SJSA1 (cell line): ENCODE measurements at places on chromosomes 2 and 18.

DNA sequence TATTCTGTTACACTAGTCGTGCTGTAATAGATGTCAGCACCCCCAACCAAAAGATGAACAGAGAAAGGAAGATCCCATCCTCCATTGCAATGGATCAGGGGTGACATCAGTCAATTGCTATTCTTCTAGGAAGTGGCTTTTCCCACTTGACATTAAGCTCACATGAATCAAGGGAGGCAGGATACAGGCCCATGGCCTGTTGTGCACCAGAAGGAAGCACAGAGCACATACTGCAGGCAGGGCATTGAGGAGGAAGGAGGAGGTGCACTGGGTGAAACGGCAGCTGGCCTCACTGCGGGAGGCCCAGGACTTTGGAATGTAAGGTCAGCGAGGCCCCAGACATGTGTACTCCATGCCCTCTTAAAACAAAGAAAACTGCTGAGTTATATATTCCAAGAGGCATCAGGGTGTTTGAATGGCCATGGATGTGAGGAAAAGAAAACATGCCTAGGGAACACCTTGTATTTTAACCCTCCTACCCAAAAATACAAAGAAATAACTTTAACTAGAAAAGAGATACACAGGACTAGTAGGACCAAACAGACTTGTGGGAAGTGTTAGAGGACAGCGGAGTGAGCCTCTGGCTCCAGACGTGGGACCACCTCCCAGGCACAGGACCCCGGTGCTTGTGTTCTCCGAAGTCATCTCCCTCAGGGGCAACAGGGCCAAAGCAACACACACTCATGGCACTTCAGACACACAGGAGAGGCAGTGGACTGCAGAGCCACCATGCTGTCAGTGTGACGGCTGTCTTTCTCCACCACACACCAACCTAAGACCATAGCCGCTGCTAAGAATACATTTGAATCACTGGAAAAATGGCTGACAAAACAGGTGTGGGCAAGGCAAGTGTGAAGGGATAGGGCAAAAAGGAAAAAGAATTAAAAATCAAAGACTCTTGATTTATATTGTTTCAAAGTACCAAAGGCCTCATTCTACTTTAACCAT lies 51.4 kb upstream of the RIOK3 start:
- peak overlapping the region; percentile 71 for H3K27ac ChIP-seq
- no peak overlapping the region for H3K4me3 ChIP-seq
- H3K4me1 ChIP-seq, result peaks cover 65% of the 10 kb centered on the region
- H3K27me3 ChIP-seq, result no peaks in the 10 kb centered on the region
- no peaks in the 10 kb centered on the region for H3K36me3 ChIP-seq

GRCh38 chr2:66555091-66555490 lies 120.2 kb downstream of the MEIS1 start:
- H3K4me3 ChIP-seq, result no peak overlapping the region
- no peak overlapping the region for H3K27ac ChIP-seq
- no peak for DNase-seq
- H3K4me1 ChIP-seq, result no peaks in the 10 kb centered on the region

DNA sequence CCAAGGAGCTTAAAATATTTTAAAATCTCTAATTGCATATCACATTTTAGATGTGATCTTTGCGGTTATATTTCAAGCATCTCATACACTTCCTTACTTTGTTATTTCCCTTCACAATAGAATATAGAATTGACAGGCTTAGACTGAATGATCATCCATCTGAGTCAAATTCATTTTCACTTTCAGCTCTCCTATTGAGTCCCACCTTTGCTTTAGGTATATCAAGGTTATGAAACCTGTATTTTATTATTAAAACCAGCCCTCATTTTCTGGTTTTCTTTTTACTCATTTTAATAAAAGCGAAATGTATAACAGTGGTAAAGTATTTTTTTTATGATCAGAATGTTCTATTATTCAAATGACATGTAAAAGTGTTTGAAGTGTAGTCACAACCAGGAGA lies 162.9 kb upstream of the KYNU start:
- H3K27ac ChIP-seq, result no peak overlapping the region
- no peak overlapping the region for H3K4me3 ChIP-seq
- no peaks in the 10 kb centered on the region for H3K27me3 ChIP-seq
- no peaks in the 10 kb centered on the region for H3K36me3 ChIP-seq
- H3K4me1 ChIP-seq, result no peaks in the 10 kb centered on the region

DNA sequence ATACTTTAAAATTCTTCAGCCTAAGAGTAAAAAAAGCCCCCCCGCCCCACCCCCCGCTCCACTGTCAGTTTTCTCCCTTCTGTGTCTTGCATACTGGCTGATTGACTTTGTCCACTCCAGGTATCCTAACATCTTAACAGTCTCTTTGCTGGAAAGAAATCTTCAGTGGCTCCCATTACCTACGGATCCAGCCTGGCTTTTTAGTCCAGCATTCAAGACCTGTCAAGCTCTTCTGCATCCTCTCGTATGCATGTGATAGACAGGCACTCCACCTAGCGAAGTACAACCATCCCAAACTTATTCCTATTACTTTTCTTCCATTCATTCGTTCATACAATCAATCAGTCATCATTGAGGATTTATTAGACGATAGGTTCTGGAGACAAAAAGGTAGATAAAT lies 288.1 kb downstream of the MYCN start:
- no peaks in the 10 kb centered on the region for H3K4me1 ChIP-seq
- H3K36me3 ChIP-seq, result no peaks in the 10 kb centered on the region
- H3K27me3 ChIP-seq, result no peaks in the 10 kb centered on the region
- no peak overlapping the region for H3K27ac ChIP-seq
- no peak overlapping the region for H3K4me3 ChIP-seq

- no peak overlapping the region for H3K27ac ChIP-seq
- DNase-seq, result no peak
- no peaks in the 10 kb centered on the region for H3K27me3 ChIP-seq
- H3K4me3 ChIP-seq, result no peak overlapping the region
These were observed 136.8 kb downstream of the NEDD4L start for GRCh38 chr18:58180738-58181353.

DNA sequence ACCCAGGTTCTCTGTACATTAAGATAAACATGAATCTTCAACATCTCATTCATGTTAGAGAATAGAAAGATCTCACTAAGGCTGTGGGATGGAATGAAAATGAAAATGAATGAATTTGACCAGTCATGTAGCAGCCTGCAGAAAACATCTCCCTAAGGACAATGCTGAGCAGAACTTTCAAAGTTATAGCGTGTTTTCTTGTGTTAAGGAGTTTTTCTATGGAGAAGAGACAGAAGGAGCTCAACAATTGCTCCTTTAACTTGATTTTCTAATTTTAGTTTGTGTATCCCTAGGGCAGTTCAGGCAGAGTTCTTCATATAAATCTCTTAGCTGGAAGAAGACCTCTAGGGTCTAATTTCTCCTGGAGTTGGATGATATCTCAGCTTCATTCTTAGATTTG lies 45.2 kb upstream of the PDCL3 start:
- DNase-seq, result no peak

DNA sequence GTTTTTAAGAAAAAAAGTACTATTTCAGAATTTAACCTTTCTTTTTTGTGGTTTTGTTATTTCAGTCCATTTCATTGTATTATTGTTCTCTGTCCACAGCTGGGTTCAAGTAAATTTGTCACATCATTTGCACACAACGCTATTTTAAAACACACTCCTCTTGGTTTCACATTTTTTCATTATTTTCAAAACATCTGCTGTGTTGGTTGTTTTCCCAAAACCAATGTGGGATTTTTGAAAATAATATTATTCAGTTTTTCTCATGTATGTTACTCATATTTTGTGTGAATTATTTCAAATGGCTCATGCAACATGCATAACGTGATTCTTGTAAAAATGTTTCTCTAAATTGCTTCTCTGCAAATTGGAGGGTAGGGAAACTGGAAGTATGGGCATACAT lies 589.2 kb downstream of the METTL4 start:
- no peaks in the 10 kb centered on the region for H3K4me1 ChIP-seq
- H3K27me3 ChIP-seq, result no peaks in the 10 kb centered on the region
- no peaks in the 10 kb centered on the region for H3K36me3 ChIP-seq
- no peak overlapping the region for H3K27ac ChIP-seq

- DNase-seq, result no peak
- no peak overlapping the region for H3K27ac ChIP-seq
- no peaks in the 10 kb centered on the region for H3K36me3 ChIP-seq
- no peak overlapping the region for H3K4me3 ChIP-seq
These were observed 599.9 kb downstream of the RNF144A start for GRCh38 chr2:7517088-7517487.

DNA sequence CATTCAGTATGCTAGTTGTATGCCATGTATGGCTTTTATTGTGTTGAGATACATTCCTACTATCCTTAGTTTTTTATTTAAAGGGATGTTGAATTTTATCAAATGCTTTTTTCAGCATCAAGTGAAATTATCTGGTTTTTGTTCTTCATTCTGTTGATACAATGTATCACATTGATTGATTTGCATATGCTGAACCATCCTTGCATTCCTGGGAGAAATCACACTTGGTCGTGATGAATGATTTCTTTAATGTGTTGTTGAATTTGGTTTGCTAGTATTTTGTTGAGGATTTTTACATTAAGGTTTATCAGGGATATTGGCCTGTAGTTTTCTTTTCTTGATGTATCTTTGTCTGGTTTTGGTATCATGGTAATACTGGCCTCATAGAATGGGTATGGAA lies 49.7 kb downstream of the CD28 start:
- H3K4me3 ChIP-seq, result no peak overlapping the region
- H3K36me3 ChIP-seq, result no peaks in the 10 kb centered on the region
- no peak for DNase-seq
- peaks cover 13% of the 10 kb centered on the region for H3K4me1 ChIP-seq

GRCh38 chr18:76839086-76839794 lies 16.9 kb downstream of the ZNF236 start:
- no peak overlapping the region for H3K27ac ChIP-seq
- H3K4me3 ChIP-seq, result no peak overlapping the region
- no peaks in the 10 kb centered on the region for H3K4me1 ChIP-seq
- H3K27me3 ChIP-seq, result no peaks in the 10 kb centered on the region; the same call in 1 of the 2 replicates

DNA sequence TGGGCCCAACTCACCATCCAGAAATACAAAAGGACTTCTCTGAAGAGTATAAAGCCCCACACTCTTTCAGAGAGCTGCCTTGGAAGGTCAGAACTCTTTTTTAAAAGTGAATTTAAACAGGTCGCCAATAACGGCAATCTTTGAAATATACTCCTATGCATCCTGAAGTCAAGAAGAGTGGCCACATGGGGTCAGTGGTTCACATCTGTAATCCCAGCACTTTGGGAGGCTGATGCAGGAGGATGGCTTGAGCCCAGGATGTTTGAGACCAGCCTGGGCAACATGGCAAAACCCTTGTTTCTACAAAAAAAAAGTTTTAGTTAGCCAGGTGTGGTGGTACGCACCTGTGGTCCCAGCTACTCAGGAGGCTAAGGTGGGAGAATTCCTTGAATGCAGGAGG lies 68.1 kb upstream of the FZD7 start:
- peaks cover 7% of the 10 kb centered on the region for H3K4me1 ChIP-seq
- no peak overlapping the region for H3K27ac ChIP-seq
- no peak overlapping the region for H3K4me3 ChIP-seq
- H3K27me3 ChIP-seq, result no peaks in the 10 kb centered on the region
- no peaks in the 10 kb centered on the region for H3K36me3 ChIP-seq

- no peak overlapping the region for H3K27ac ChIP-seq
- H3K4me3 ChIP-seq, result no peak overlapping the region
- H3K27me3 ChIP-seq, result no peaks in the 10 kb centered on the region
- H3K4me1 ChIP-seq, result peaks cover 6% of the 10 kb centered on the region
- no peak for DNase-seq
- H3K36me3 ChIP-seq, result no peaks in the 10 kb centered on the region
These were observed 2.6 kb downstream of the SEC11C start for GRCh38 chr18:59142274-59142673.

GRCh38 chr2:101952551-101952950 lies 39.2 kb upstream of the IL1R2 start:
- no peaks in the 10 kb centered on the region for H3K36me3 ChIP-seq
- no peak for DNase-seq
- H3K27me3 ChIP-seq, result no peaks in the 10 kb centered on the region
- no peak overlapping the region for H3K27ac ChIP-seq
- no peak overlapping the region for H3K4me3 ChIP-seq

- no peak overlapping the region for H3K4me3 ChIP-seq
- H3K4me1 ChIP-seq, result no peaks in the 10 kb centered on the region
- DNase-seq, result no peak
- peaks cover 11% of the 10 kb centered on the region for H3K27me3 ChIP-seq
- no peak overlapping the region for H3K27ac ChIP-seq
These were observed 109.6 kb downstream of the LAMA3 start for GRCh38 chr18:23798824-23799223.

- H3K36me3 ChIP-seq, result no peaks in the 10 kb centered on the region
- H3K27ac ChIP-seq, result no peak overlapping the region
- no peaks in the 10 kb centered on the region for H3K27me3 ChIP-seq
- no peak for DNase-seq
These were observed 30.6 kb downstream of the MYO7B start for GRCh38 chr2:127566139-127566417.

DNA sequence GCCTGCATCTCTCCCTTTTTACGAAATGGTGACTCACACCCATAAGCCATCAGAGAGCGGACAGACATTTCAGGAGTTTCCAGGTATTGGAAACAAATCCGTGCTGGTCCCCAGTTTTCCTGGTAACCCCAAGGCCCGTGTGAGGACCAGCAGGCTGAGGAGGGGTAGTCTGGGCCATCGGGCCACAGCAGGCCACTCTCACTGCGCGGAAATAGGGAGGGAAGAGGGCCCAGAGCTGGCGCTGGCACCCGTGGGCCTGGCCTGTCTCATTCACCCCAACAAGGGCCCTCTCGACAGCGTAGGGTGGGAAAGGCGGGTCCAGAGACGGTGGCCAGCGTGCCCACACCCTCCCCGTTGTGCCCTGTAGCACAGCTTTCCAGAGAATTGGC lies 13.7 kb upstream of the FAHD2A start:
- H3K4me1 ChIP-seq, result no peaks in the 10 kb centered on the region
- H3K36me3 ChIP-seq, result no peaks in the 10 kb centered on the region
- no peaks in the 10 kb centered on the region for H3K27me3 ChIP-seq
- H3K27ac ChIP-seq, result no peak overlapping the region
- H3K4me3 ChIP-seq, result no peak overlapping the region

GRCh38 chr2:128563348-128563687 lies 244.7 kb upstream of the HS6ST1 start:
- peaks cover 6% of the 10 kb centered on the region; the same call in 1 of the 2 replicates for H3K4me1 ChIP-seq
- no peaks in the 10 kb centered on the region for H3K27me3 ChIP-seq
- H3K27ac ChIP-seq, result no peak overlapping the region
- DNase-seq, result no peak
- no peaks in the 10 kb centered on the region for H3K36me3 ChIP-seq

DNA sequence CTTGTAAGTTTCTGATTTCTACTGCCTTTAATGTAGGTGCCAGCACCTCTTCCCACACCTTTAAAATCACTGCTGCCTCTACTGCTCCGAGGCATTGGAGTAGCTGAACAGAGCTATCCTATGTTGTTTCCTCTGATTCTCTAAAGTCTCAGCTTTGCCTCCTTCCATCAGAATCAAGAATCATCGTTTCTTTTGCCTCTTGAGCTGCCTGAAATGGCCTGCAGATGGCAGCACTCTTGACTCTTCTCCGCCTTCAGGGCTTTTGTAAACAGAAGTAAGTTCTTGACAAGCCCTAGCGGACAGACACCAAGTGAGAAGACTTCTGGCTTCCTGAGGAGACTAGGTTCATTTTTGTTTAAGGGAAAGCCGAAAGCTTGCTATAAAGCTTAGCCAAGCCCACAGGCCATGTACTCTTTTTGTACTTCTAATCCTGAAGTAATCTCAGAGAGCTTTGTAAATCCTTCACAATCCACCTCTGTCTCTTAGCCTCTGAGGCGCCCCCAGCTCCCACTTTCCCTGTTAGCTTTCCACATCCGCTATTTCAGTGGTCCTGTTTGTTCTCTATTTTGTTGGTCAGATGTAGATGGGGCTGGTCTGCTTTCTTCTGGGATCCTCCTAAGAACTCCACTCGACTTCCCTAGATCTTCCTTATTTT lies 48.4 kb downstream of the GTF3C3 start:
- H3K27me3 ChIP-seq, result no peaks in the 10 kb centered on the region; the same call in 1 of the 2 replicates
- H3K4me1 ChIP-seq, result no peaks in the 10 kb centered on the region
- H3K4me3 ChIP-seq, result no peak overlapping the region
